ENCODE measurements at places on chromosomes 12 and 14. TPM values are rescaled to one million over a fixed set of nuclear protein-coding genes. Genes with fewer than 3 reads are reported as not detected.
A peak's percentile ranks its signal among the peaks of the same experiment; 100 is the strongest.

GRCh38 chr12:58176296-58176869, 235.0 kb downstream of the ATP23 start:
- peak; percentile 48 for DNase-seq

DNA sequence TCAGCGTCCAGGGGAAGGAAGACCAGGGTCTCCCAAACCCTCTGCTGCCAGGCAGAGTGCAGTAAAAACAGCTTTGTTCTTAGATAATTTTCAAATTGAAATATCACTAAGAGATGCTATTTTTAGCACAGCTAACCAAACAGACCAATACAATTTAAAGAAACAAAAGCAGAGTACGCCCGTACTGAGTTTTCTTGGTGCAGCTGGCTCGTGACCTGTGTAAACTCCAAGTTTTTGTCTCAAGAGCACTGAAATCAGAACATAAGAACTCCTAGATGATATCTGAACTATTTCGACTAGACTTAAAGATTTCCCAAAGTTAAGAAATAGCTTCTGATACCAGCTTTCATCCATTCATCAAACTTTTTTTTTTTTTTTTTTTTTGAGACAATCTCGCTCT, 10.3 kb downstream of the ARF3 start:
- DNase-seq, result no peak

GRCh38 chr14:78567343-78567742, 397.2 kb downstream of the NRXN3 start:
- DNase-seq, result no peak

DNA sequence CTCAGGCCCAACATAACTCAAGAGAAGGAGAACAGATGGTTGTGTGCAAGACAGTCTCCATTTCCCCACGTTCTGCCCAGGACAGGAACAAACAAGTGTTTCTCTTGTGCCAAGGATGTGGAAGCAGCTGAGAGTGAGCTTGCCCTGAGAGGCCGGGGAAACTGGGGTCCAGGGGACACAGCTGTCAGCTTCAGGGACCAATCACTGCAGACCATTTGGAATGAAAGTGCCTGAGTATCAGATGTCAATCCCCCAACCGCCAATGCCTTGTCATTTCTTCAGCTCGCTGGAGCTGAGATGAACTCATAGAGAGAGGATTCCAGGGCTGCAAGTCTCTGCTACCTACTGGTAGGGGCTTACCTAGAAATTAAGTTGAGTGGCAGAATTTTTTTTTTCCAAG, 71.9 kb upstream of the METAP2 start:
- DNase-seq, result no peak

DNA sequence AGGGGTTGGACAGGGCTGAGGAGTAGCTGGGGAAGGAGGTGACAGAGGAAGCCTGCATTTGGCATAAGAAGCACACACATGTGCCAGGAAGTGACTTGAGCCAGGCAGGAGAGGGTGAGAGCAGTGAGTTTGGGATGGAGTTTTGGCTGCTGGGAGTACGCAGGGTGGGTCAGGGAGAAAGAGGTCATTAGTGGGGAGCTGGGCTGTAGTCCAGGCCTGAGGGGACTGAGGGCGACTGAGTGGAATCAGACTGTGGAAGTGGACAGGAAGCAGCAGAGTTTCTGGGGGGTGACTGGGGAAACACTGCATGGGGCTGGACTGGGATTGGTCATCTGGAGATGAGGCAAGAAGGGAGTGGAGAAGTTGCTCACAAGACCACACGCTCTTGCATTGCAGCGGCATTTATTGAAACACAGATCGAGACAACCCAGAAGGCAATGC, 7.6 kb downstream of the KRT85 start:
- DNase-seq, result no peak

GRCh38 chr14:50452296-50452695, 55.6 kb upstream of the CDKL1 start:
- no peak for DNase-seq

DNA sequence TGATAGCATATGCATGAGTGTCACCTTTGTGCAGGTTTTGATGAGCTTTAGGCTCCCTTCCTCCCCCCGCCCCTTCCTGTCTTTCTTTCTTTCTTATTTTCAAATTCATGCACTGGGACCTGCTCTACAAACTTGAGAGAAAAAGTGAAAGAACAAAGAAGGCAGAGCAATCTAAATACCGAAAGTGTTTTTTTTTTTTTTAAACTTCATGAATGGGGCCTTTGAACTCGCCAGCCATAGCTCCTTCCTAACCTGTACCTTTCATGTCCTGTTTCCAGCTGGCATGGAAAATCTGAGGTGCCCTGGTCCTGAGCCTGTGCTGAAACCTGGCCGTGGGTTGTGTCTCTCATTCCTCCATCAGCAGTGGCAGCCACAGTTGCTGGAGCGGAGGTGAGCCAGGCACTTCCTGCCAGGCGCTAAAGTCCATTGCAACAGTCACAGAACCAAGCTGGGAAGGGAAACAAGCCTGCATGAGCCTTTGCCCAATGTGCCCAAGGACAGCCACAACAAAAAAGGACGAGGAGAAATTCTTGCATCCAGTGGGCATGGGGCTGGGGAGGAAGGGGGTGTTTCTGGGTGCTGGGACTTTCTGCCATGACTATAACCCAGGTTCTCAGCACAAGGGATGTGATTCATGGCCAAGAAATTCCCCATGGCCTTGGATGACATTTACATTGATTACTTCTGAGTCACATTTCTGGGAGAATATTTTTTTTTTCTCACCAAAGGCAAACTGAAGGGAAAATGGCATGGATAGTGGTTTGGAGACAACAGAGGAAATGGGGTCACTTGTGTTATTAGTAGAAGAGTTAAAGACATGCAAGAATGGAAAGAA, 102.7 kb downstream of the TMEM30B start:
- peak; percentile 41 for DNase-seq

DNA sequence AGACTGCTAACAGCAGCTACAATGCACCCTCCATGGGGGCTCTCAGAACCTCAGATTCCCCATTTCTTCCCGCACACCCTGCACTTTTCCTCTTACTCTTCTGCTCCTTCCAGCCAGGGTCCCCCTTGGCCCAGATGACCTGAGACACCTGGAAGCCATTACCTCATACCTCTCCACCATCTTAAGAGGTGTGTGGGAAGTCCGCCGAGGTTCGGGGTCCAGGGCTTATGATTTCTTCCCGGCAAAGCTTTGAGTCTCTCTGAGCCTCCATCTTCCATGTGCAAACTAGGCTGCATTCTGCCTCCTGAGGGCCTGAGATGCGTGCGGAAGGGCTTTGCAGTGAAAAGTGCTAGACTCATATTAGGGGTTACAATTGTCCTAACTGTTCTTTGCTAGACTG, 5.3 kb downstream of the GSC start:
- DNase-seq, result no peak

DNA sequence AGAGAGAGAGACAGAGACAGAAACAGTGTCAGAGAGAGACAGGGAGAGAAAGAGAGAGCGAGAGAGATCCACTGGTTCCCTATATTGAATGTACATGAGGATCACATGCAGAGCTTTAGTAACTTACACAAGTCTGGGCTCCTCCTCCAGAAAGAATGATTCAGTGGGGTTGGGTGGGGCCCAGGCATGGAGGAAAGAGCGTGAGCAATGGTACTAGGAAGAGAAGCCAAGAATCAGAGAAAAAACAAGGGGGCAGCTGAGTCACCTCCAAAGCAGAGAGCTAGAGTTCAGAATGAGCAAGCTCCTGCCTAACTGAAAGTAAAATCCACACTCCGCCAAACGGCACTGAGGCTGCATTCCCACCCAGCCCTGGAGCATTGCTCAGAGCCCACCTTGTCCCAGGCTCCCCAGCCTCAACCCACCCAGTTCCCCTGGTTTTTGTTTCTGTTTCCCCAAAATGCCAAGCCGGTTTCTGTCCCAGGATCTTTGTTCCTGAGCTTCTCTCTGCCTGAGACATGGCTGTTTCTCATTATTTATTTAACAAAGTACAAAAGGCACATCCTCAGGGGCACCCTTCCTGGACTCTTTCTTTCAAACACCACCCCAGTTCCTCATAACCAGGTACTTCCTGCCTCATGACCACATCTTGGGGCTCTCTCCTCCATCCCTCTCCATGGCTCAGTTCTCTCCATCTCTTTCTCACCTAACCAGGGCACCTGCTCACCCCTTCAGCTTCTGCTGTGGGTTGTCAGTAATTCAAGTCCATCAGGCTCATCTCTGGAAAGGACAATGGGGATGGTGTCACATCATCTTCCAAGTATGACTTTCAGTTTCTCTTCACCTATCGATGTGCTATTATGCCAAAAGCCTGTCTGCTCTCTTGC, 670.3 kb upstream of the TBX3 start:
- DNase-seq, result peak; percentile 67

GRCh38 chr12:559906-560455, 100.2 kb downstream of the B4GALNT3 start:
- DNase-seq, result no peak

DNA sequence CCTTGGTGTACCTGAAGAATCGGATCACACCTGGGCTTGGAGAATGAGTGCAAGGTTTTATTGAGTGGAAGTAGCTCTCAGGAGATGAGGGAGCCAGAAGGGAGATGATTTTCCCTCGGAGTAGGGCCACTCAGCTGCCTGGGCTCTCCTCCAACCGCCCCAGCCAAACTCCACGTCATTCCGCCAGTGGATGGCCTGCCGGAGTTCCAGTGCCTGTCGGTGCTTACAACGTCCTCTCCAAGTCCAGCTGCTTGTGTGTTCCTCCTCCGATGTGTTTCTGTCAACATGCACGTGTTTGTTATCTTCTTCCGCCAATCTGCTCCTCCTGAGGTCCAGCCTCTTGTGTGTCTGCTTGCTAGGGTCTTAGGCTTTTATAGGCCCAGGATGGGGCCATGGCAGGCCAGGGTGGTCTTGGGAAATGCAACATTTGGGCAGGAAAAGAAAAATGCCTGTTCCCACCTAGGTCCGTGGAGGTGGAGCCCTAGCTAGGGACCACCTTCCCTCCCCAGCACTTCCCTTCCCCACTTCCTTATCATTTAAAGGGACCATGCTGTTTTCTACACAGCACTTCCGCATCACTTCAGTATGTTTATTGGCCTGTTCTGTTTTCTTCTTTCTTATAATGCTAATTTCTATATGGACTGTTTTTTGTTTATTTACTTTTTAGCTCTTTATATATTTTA, 343.2 kb downstream of the PDZRN4 start:
- peak; percentile 35 for DNase-seq

- no peak for DNase-seq
Measured at GRCh38 chr14:41505491-41505890, 101.2 kb upstream of the LRFN5 start.

- DNase-seq, result no peak
Measured at GRCh38 chr12:10718279-10718821, 4.8 kb downstream of the YBX3 start.

DNA sequence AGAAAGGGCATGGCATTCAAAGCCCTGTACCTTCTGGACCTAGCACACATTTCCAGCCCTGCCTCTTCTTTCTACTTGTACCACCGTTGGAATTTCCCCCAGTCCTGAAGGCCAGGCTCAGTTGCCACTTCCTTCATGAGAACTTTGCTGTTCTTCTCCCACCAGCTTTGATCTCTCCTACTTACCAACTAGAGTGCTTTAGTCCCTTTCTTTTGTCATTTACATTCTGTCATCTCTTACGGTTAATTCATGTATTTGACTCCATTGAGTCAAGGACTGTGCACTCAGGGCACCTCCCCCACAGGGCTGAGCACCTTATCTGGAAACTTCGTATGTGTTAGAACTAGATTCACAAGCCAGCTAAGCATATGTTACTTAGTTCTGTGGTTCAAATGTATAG, 26.3 kb downstream of the BICDL1 start:
- no peak for DNase-seq

DNA sequence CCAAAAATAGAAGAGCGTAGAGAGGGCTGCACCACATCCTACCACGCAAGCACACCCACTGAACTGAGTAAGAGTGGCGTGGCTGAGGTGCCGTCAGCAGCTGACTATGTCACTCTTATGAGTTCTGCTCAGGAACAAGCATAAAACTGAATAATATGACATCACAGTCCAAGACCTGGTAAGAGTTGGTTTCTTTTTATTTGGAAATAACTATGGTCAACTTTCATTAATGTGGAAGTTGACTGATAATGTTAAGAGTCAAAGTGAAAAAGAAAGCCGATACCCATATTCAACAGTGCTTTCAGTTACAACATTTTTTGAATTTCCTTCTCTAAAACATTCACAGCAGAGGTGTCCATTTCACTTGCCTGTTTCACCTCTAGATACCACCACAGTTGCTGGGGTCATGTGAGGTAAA, 44.6 kb downstream of the GNS start:
- no peak for DNase-seq

Gene CLEC1B
- total RNA-seq, result not detected

Gene GALNT8
- total RNA-seq, result 0.43 TPM

Gene NDUFA9
- 69.9 TPM for total RNA-seq

Gene PMEL
- 2.9 TPM for total RNA-seq

All from mucosa of gallbladder (tissue), 1 donor.